ENCODE measurements at places on chromosomes 2 and 18.

- no peak for DNase-seq
Measured at GRCh38 chr2:130776550-130776949, 21.2 kb downstream of the AMER3 start.

GRCh38 chr2:162297925-162298552 lies 20.4 kb downstream of the IFIH1 start:
- peak; percentile 55 for DNase-seq

DNA sequence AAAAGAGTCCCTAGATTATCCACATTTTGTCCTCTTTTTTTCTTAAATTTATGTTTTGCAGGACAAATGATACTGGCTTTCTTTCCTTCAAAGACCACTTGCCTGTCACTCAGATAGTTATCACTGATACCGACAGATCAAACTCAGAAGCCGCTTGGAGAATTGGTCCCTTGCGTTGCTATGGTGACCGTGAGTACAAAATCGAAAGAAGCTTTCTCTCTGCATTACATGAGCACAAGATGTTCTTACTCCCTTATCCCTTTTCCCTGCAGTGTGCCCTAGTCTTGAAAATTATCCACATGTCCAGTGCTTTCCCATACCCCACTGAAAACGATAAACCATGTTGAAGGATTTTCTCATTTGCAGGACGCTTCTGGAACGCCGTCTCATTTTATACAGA lies 738.5 kb downstream of the CNTNAP5 start:
- DNase-seq, result no peak

- DNase-seq, result no peak
Measured at GRCh38 chr2:120224735-120225548, 1.7 kb upstream of the TMEM185B start.

DNA sequence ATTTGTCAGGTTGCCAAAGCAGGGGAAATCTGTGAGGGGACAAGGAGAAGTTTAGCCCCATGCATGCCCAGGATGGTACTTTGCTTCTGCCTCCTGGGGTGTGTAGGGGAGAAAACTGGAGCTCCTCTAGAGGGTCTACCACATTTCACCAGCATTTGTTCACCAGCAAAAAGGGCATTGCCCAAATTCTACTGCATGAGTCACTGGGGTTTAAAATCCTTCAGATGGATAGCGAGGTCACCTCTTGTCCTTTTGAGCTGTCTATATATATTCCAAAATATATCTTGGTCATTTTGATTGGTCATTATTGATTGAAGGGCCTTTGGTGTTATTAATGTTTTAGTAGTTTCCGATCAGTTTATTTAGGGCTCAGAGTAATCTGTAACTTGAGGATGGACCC lies 18.7 kb downstream of the FHOD3 start:
- no peak for DNase-seq

GRCh38 chr2:14960686-14961324 lies 328.3 kb downstream of the LRATD1 start:
- DNase-seq, result no peak

DNA sequence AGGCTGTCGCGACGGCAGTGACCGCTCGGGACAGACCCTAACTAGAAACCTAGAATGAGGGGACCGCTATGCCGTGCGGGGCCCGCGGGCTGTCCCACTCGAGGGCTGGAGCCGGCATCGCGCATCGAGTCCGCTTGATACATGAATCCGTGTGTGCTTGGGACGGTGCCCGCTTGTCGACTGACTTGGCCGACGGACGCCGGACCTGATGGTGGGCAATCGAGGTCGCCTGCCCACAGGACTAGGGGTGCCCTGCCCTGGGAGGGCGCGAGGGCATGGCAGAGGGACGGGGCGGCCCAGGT lies 749 bp upstream of the PTMA start:
- DNase-seq, result no peak

DNA sequence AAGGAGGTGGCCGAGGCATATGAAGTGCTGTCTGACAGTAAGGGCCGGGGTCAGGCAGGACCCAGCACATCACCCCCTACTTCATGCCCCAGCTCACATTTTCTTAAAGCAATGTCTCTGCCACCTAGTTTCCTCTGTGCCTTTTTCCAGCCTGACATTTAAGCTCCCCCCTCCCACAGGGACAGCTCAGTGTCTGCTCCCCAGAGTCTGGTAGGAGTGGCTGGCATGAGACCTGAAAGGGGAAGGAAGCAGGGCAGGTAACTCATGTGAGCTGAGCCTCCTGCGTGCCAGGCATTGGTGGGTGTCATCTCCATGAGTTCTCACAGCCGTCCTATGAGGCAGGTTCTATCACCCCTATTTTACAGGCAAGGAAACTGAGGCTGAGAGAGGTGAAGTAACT lies 1.5 kb downstream of the DNAJB2 start:
- DNase-seq, result no peak

GRCh38 chr2:157173740-157174184 lies 83.7 kb upstream of the GALNT5 start:
- no peak for DNase-seq

DNA sequence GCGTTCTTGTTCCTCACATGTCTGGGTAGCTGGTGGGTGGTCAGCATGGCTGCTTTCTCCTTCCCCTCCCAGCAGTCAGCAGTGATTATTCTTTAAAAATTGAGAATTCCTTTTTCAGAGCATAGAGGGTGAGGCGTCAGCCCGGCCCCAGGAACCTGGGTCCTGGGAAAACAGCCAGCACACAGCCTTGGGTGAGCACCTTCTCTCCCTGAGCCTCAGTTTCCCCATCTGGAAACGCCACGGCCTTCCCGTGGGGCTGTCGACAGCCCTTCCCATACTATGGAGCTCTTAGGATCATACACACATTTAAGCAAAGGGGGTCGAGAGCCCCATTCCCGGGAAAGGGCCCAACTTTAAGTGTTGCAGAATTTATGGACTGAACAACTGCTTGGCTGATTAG lies 73.5 kb downstream of the SH3RF3 start:
- no peak for DNase-seq

- DNase-seq, result no peak
Measured at GRCh38 chr18:49345931-49346696, 114.3 kb downstream of the DYM start.

GRCh38 chr2:134020608-134021007 lies 233.3 kb upstream of the MGAT5 start:
- DNase-seq, result no peak

DNA sequence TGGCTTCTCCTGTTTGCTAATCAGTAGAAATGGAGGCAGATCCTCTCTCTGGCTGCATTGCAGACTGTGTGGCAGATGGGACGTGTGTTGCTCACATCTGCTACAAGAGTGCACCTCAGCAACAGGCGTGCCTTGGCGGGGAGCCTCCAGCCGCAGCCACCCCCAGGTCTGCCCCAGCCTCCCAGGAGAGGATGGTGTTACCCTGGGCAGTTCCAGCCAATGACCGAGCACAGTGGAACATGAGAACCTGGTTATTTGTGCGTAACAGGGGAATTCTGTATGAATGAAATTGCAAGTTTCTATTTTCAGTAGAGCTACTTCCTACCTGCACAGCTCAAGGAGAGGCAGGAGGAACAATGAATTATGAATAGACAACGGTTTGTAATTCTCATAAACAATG lies 130.6 kb upstream of the CBLN2 start:
- DNase-seq, result no peak

- DNase-seq, result no peak
Measured at GRCh38 chr18:8011361-8011760, 444.2 kb downstream of the PTPRM start.

GRCh38 chr2:187815113-187815512 lies 260.9 kb upstream of the TFPI start:
- no peak for DNase-seq

DNA sequence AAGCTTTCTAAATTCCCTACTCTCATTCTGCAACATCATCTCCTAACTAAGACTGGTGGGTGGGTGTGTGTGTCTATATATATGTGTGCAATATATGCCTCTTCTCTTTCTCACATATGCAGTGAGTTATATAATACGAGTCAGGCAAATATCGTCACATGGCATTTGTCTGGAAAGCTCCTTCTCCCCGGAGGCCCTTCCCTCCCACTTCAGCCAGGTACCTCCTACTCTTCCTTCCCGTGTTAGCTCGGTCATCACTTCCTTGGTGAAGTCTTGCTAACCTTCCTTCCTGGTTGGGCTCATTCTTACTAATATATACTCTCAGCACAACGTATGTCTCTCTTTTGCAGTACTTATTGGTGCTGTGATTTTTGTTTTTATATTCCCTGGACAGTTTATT lies 66.4 kb upstream of the NCK2 start:
- DNase-seq, result no peak

DNA sequence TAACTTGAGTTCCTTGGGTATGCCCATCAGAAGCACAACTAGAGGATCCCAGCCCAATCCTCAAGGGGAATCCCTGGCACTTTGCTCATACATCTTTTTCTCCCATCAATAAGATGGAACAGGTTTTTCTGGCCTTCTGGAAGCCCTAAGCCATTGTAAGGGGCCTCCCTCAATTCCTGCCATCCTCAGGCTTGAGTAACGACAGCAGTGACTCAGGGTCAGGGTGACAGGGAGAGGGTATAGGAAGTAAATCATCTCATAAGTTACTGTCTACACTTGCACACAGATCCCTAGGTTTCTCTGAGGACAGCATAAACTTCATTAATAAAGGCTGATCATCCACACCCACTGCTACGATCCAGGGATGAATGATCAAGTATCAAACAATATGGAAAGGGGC lies 35.0 kb downstream of the AMER3 start:
- no peak for DNase-seq

DNA sequence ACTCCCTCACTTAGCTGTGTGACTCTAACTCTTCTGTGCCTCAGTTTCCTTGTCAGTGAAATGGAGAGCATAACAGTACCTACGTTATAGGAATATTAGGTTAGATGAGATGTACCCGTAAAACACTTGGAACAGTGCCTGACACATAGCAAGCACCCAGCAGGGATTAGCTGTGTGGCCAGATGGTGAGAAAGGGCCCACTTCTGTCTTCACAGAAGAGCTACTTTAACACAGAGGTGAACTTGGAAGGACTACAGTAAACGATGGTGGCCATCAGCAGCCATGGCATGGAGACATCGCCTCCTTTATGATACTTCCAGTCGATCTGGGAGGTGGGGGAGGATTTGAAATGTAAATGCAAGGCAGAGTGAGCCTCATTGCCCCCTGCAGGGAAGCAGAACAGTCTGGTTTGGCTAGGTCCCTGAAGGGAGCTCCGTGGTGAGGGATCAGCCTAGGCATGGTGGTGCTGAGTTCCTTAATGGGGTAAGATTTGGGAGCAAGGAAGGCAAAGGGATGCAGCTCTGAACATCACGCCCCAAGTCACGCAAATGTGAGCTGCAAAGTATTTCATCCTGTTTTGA lies 101.7 kb upstream of the ALPP start:
- DNase-seq, result no peak

DNA sequence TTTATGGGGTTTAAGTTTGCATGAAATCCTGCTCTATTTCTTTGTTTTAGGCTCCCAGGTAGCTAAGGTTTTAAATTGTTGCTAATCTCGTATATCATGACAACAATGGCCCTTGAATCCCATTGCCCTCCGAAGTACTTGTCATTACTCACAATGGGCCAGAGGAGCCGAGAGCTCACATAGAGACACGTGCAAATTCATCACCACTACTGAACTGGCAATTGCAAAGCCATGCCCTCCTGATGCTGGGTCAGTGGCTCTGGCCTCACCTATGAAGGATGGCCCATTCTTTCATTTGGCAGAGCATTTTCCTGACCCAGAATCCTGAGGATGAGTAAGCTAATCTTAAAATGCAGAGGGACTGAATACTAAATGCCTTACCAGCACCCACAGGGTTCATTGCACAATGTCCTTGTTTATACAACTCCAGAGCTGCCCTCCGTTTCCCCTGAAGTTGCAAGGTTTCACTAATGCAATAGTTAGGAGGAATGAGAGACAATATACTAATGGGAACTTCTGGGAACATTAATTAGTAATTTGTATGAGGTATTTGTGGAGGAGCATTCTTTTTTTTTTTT lies 71.6 kb upstream of the GAREM1 start:
- no peak for DNase-seq

DNA sequence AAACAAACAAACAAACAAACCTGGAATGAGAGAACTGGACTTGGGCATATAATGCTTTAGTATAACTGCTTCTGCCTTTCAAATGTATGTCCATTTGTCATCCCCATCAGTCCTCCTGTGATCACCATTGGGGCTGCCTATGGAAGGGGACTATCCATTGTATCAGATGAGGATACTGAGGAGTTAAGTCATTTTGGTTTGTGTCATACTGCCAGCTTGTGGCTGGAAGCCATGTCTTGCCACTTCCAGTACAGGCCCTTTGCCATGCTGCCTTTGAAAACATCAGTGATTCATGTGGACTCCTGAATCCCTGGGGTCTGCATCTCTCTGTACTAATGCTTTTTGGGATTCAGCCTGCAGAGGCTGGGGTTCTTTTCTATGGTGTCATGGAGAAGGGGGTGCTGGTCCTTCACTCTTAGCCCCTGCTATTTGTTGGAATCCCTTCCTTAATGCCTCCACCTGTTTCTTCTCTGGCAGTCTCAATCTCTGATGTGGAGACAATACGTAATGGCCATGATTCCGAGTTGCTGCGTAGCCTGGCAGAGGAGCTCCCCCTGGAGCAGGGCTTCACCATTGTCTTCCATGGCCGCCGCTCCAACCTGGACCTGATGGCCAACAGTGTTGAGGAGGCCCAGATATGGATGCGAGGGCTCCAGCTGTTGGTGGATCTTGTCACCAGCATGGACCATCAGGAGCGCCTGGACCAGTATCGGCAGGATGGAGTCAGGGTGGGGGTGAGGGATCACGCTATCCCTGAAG lies 10.6 kb downstream of the PLCD4 start:
- no peak for DNase-seq

GRCh38 chr2:195049372-195050031 lies 607.5 kb upstream of the SLC39A10 start:
- no peak for DNase-seq

DNA sequence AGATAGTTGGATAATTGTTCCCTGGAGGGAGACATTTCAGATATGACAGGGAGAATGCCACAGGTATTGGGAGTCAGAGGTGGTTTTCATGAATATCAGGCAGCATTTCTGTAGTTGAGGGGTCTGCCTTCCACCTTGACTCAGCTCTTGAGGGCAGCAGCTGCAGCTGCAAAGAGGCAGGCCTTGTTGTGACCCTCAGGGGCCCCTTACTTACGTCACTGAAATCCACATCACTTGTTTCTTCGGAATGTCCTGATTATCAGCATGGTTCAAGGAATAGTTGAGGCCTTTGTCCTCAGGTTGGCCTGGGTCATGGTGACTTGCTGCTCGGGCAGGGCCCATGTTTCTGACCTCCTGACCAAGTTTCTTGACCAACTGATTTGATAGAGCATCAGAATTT lies 46.9 kb downstream of the TMEM17 start:
- no peak for DNase-seq

DNA sequence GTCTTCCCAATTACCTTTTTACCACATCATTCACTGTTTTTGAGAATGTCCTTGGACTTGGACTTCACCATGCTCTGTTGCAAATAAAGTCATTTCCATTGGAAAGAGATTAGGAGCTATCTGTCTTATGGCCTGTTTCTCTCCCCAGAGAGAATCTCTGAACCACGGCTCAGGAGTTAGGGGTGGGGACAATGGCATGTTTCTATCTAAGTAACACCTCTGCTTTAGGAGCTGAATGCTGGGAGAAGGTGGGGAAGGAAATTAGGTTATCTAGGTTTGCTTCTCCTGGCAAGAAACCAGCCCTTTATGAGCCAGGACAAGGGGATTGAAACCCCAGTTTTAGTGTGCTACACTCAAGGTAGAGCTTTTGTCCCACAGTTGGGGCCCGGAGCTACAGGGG lies 86.3 kb downstream of the AGPS start:
- no peak for DNase-seq

Data from activated T-cell treated with anti-CD3 and anti-CD28 coated beads for 4 hours (primary cell).